MV-4-11 (cell line): ENCODE measurements at places on chromosomes 11 and 22.
A peak's percentile ranks its signal among the peaks of the same experiment; 100 is the strongest.

- DNase-seq = peak; percentile 84
Observed at GRCh38 chr11:78397398-78397797, 20.2 kb downstream of the GAB2 start.

DNA sequence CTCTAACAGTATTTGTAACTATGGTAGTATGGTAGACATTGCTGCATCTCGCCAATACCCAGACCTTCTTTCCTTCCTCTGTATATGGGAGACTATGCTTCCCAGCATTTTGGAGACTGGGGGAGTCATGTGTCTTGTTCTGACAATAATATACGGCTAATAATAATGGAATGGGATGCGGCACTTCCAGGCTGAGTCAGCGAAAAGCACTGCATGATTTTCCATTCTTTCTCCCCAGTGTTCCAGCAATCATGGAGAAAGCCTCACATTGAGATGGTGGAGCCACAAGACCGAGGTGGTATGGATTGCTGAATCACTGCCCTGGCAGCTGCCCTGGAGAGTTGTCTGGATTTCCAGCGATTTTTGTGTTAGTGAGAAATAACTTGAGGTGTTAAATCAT is 77.1 kb upstream of the FIBIN start:
- DNase-seq = no peak

GRCh38 chr22:40855979-40856512 is 393 bp downstream of the ST13 start:
- peak; percentile 21 for DNase-seq

DNA sequence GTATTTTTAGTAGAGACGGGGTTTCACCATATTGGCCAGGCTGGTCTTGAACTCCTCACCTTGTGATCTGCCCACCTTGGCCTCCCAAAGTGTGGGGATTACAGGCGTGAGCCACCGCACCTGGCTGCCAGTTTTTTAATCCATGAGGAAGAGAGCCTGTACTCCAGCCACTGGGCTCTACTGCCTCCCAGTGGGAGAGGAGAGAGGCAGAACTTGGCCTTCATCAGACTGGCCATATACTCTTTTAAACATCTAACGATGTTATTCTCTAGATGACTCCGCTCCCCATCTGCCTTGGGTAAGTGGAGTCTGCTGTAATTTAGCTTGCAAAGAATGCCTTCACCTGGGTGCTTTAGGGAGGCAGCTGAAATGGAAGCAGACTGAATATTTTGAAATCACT is 34.6 kb downstream of the SLC6A5 start:
- DNase-seq = no peak

DNA sequence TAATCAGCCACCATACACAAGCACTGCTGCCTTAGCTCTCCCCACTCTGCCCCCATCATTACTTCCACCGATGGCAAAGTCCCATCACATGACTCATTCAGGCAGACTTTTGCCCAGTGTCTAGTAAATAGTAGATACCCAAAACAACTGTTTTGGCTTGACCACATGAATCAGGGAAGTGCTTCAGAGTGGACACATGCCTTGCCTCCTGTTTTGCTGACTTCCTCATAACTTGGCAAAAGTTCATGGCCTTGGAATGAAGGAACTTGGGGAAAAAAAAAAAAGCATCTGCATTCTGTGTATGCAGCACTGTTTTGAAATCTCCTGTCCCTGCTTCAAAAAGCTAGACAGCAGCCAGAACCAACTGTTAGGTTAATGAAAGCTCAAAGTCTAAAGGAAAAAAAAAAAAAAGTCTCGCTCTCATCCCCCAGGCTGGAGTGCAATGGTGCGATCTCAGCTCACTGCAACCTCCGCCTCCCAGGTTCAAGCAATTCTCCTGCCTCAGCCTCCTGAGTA is 335.3 kb downstream of the FAM181B start:
- peak; percentile 88 for DNase-seq

DNA sequence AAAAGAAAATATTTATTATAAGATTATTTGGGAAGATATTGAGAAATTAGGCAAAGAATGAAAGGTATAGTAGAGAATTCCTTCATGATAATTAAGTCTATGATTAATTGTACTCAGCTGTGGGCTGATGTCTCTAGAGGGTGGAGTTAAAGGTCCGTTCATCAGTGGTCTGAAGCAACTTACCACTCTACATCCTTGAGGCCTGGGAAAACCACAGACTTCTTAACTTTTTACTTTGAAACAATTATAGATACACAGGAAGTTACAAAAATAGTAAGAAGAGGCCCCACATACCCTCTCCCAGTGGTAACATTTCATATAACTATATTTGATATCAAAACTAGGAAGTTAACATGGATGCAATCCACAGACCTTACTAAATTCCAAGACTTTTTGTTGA is 167.0 kb upstream of the NECTIN1 start:
- peak; percentile 94 for DNase-seq

DNA sequence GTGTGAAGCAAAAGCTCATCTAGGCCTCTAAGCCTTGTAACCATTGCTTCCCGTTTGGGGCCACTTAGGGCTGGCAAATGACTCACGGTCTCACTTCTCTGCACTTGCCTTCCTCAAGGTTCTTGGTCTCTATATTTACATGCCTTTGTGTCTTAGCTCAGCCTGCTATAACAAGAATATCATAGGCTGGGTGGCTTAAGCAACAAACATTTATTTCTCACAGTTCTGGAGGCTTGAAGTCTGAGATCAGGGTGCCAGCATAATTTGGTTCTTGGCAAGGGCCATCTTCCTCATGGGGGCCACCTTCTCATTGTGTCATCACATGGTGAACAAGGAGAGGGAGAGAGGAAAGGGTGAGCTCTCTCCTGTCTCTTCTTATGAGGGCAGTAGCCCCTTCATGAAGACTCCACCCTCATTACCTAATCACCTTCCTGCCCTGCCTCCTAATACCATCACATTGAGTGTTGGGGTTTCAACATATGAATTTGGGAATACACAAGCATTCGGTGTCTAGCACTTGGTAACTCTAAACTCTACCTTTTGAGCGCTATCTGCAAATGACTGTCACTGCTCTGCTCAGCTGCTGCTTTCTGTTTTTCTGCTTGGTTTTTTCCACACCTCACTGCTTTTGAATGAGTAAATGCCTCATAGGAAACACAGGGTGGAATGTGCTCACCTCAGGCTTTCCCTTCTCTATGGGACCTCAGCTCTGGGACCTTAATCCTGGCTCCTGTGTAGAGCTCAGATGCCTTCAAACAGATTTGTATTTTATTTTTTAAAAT is 16.2 kb upstream of the ME3 start:
- DNase-seq = peak; percentile 95

GRCh38 chr11:131274233-131274632 is 96.2 kb upstream of the NTM start:
- DNase-seq = no peak

- no peak for DNase-seq
Observed at GRCh38 chr11:37963440-37963839, 1365.4 kb upstream of the RAG2 start.

DNA sequence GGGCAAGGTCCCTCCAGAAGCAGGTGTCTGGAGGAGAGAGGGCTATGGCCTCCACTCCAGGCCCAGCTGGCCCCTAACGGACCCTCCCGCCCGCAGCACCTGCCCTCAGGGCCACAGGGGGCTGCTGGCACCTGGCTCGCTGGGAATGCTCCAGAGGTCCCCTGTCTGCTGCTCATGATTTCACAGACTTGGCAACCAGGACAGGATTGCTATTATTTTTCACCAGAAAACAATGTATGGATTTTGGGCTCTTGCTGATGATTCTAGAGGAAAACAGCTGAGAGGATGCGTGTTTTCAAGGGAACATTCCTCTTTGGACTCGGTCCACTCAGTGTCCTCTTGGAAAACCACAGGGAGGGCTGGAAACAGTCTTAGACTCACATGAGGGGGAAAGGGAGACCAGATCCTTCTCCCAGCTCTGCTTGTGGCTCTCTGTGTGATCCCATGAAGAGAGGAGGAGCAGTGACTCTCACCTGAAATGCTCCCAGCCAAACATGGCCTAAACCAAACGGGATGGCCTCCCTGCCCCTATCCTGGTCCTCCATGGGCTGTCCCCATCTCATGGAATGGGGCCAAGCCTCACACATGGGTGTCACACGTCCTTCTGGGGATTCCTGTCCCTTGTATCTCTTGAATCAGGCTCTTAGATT is 15.8 kb downstream of the MYEOV start:
- no peak for DNase-seq
